Omental fat pad (tissue), 4 donors: ENCODE measurements at places on chromosomes 1 and 21.

DNA sequence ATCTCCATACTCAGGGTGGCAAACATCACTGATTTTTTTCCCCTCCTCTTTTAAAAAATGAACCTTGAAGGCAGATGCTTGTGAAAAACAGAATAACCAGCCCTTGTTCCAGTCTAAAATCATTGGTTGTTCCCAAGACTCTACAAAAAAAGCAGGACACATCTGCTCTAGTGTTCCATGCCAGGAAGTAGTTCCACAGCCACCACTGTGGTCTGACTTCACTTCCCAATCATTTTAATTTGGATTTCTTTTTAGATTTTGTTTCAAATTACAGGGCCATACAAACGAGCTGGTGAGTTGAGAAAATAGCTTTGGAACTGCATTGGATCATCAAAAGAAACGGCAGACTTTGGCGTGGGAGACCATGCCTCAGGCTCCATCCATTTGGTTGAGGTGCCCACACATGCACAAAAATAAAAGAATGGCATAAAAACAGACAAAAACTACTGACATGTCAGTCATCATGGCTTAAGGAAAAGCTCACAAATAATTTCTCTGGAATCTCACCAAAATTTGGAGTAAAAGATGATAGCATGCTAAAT is 210.0 kb downstream of the GABPA start:
- DNase-seq = no peak

DNA sequence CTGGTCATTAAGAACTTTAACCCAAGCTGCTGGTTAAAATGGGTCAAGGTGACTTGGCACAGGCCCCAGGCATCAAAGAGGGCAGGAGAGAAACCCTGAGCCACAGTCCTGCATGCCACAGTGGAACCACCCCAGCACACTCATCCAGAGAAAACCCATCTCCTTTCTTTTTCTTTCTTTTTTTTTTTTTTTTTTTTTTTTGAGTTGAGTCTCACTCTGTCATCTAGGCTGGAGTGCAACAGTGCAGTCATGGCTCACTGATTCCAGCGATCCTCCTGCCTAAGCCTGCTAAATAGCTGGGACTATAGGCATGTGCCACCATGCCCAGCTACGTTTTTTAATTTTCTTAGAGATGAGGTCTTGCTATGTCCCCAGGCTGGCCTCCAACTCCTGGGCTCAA is 109.2 kb upstream of the RAB4A start:
- no peak for DNase-seq

DNA sequence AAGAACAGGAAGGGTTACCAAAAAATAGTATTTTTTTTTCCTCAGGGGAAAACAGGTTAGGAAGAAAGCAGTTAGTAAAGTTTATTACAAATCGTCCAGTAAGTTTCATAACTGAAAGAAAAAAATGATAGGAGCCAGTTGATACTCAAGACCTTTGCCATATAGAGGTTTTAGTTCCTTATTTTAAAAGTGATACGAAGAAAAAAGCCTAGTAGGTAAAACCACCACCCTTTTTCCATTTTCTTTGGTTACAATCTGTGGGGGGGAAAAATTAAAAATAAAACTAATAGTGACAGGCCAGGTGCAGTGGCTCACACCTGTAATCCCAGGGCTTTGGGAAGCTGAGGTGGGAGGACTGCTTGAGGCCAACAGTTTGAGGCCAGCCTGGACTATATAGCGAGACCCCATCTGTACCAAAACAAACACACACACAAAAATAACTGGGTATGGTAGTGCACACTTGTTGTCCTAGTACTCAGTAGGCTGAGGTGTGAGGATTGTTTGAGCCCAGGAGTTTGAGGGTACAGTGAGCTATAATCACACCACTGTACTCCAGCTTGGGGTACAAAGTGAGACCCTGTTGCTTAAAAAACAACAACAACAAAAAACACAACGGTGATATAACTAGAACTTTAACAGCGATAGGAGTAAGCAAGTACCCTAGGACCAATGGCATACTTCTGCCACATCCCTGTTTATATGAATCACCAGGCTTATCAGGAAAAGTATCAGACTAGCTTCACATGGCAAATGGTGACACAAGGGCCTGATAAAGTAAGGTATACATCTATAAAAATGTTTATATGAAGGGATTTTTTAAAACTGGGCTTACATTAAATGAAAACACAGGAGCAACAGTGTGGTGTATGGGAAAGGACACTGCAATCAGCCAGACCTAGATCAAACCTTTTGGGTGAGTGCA is 5.4 kb downstream of the TMEM59 start:
- DNase-seq = no peak

DNA sequence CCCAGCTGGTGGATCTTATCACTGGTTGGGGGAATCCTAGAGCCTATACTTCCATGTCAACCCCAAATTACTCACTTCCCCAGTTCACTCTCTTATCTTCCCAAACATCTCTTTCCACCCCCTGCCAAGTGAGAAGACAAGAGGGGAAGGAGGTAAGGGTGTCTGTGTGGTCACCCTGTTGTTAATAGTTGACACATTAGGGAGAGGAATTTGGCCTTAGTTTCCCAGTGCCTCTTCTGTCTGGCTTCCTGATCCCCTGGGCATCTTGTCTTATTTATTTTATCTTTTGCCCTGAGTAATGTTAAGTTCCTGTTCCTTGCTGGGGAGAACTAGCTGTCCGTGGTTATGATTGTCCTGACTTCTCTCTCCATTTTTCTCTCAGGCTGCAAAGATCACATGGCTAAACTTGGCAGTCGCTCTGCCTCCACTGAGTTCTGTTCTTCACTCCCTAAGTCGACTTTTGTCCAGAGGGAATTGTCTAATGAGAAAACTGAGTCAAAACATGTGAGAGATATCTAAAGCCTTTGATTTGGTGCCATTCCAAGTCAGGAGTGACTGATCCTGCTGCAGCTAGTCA is 157.1 kb upstream of the SYT6 start:
- DNase-seq = no peak

DNA sequence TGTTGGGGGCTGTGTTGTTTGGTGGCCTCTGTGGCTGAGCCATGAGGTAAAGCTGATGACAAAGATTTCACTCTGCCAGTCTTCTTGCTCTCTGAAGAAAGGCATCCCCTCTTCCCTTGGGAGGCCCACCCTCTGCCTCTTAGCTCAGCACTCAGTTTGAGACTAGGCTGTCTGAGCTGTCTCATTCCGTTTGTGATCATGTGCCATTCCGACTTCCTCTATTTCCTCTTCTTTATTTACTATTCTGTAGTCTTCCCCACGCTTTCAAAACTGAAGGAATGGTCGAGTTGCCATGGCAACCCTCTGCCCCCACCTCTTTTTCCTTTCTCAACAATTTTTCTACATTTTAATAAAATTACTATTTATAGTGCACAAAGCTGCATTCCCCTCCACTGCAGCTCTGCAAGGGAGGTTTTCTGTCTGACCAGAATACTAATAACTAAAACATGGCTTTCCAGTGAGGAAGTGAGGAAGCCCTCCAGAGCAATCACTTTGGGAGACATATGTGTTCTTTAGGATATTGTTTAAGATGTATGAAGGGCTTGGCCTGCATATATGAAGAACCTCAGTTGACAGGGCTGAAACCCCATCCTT is 30.8 kb downstream of the KCNA3 start:
- no peak for DNase-seq

GRCh38 chr1:164733070-164733469 is 174.1 kb downstream of the PBX1 start:
- DNase-seq = no peak

DNA sequence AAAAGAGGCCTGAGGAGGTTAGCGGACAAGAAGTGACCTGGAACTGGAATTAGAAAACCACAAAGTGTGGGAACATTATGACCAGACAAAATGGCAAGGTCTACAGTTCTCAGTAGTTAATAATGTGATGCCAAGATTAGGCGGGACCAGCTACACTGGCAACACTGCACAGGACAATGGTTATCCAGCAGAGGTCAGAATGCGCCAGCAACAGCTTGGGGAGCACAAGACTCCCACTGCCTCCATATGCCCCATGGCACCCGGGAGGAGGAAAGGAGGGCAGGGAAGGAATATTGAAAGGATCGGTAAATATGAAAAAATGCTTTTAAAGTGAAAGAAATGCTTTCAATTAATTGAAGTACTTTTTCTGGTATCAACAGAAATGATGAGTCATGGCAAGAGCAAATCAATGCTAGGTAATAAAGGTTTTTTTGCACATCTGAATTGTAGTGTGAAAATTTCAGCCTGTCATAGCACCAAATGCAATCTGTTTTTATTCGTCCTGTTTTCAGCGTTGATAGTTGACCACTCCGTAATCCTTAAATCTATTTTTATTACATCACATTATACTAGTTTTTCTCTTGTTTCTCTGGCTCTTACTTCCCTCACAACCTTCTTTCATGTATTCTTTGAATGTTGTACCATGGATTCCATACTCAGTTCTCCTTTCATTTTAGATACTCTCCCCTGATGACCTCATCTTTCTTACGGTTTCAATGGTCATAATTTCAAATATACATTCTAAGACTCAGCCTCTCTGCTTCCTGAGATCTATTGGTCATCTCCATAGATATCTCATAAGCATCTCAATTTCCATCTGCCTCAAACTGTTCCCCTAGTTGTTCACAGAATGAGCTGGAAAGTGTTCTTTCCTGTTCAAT is 30.7 kb downstream of the VCAM1 start:
- DNase-seq = no peak

DNA sequence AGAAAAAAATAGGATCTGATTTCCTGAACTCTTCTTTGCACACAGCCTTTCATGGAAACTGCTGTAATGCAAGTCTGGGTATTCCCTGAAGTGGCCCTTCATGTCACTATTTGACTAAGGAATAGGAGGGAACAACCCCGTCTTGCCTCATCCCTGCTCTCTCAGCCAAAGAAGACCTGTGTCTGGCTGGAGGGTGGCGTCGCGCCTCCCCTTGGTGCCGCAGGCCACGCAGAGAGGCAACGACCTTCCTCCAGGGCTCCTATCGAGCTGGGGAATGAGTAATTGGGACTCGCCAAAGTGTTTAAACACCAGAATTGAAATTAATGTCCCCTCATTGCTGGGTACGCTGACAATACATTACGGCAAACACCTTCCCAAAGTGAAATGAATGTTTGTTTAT is 129.8 kb downstream of the PBX1 start:
- no peak for DNase-seq

GRCh38 chr1:3623441-3624199 is 1.2 kb upstream of the TPRG1L start:
- DNase-seq = no peak

DNA sequence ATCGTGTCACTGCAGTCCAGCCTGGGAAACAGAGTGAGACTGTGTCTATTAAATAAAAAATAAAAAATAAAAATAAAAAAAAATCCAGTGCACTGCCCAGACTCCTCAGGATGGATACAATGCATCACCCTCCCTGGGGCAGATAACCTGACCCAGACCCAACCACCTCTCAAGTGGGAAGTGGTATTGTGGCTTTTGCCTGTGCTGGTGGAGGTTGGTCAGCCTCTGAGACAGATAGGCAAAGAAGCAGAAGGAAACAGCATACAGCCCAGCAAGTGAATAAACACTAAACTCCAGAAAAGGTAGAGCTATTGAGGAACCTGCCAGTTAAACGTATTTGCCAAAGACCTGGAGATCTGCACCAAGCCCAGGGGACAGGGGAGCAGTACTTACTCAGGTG is 22.0 kb downstream of the HHIPL2 start:
- DNase-seq = no peak

GRCh38 chr1:24641646-24642151 is 1.4 kb upstream of the SRRM1 start:
- no peak for DNase-seq

GRCh38 chr1:53942127-53942957 is 3.2 kb downstream of the IFT25 start:
- DNase-seq = no peak

GRCh38 chr1:158969855-158970254 is 38.5 kb downstream of the PYHIN1 start:
- DNase-seq = no peak

GRCh38 chr1:46197964-46198811 is at the start of gene POMGNT1:
TSS of gene POMGNT1 (minus strand) at chr1:46198434. CDS start at chr1:46197821, 613 bp downstream.
- DNase-seq = no peak

- DNase-seq = no peak
Observed at GRCh38 chr1:235513495-235514366, 9.5 kb upstream of the B3GALNT2 start.

GRCh38 chr1:48536477-48536876 is 64.5 kb upstream of the SPATA6 start:
- no peak for DNase-seq

DNA sequence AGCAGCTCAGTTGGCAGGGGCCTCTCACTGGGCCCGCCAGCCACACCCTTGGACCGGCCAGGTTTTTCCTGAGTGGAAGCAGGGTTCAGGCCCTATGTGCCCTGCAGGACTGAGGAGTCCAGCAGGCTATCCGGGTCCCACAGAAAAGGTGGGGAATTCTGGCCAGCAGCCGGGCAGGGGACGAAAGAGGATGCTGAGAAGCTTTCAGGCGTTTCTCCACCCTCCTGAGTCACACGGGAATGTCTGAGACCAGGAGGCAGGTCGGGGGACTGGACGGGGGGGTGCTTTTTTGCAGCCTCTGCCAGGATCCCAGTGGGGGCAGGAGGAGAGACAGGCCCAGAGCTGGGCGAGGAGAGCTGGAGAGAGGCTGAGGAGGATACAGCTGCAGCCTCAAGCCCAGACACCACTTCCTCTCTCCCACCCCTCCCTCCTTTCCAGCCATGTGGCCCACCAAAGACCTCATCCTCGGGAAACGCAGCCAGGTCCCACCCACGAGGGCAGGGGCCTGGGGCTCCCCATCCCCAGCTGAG is 105.4 kb downstream of the SPSB1 start:
- DNase-seq = no peak

GRCh38 chr1:145750426-145750825 is 31.1 kb downstream of the CD160 start:
- DNase-seq = no peak

GRCh38 chr1:169508432-169509338 is 22.9 kb upstream of the SLC19A2 start:
- no peak for DNase-seq

DNA sequence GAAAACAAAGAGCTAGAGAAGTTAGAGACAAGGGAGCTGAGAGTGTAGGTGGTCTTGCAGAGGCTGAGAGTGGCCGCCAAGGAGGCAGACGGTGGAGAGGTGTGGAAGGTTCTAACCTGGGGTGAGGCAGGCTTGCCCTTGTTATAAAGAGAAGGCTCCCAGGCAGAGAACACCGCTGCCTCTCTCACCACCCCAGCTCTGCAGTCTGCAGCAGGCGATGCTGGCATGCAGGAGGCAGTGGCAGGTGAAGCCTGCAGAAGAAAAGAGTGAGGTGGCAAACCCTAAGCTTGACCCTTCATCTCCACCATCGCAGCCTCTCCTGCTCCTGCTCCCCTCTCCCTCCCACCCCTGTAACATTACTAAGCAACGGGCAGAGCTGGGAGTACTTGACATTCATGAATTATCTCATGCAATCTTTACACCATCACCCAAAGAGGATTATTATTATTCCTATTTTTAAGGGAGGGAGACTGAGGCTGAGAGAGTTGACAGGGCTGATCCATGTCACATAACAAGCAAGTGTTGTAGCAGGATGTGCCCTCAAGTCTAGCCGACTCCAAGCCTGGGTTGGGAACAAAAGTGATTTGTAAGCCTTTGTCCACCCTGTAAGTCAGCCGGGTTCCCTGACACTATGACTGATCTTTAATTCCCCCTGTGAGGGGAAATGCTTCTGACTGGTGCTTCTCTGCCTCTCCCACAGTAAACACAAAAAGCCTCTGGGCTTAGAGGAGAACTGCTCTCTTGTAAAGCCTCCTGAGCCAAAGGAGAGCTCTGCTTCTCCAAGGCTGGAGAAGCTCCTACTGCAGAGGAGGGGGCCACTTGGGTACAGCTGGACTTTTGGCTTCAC is 36.1 kb downstream of the KANK4 start:
- DNase-seq = no peak

- DNase-seq = peak; percentile 32
Observed at GRCh38 chr1:244353551-244354091, 98.1 kb downstream of the ADSS2 start.

- DNase-seq = no peak
Observed at GRCh38 chr1:5660141-5660935, 331.9 kb downstream of the NPHP4 start.
